ENCODE measurements at places on chromosomes 6 and 20.

DNA sequence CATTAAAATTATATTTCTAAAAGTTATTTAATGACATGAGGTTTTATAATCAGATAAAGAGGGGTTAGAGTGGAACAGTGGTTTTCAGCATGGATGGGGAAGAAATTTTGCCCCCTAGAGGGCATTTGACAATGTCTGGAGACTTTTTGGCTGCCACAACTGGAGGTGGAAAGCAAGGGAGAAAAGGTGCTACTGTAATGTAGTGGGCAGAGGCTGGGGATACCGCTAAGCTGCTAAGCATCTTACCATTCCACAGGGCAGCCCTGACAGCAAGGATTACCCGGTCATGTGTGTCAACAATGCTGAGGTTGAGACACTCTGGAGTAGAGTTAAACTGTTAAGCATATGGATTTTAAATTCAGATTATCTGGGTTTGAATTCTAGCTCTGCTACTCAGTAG lies 52.9 kb upstream of the FABP7 start:
- no peak for DNase-seq

DNA sequence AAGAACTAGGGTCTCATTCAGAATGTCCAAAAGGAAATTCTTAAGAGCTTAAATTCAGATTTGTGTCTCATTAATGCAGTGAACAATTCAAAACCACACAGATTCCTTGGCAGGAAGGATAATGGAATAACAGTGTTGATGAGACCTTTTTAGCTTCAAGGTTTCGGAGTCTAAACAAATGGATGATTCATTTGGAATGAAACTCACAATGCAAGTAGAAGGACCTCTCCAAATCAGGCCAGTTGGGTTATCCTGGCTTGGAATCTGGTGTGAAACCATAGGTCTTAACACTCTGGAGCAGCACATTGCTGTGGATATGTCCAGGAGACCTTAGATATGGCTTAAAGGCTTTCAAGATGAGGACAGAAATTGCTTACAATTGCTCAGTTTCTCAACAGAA lies 44.9 kb downstream of the KCTD20 start:
- DNase-seq = no peak

- DNase-seq = no peak
Observed at GRCh38 chr6:153960281-153960680, 78.8 kb upstream of the OPRM1 start.

GRCh38 chr6:41589223-41589622 lies 43.0 kb downstream of the FOXP4 start:
- no peak for DNase-seq

- no peak for DNase-seq
Observed at GRCh38 chr20:40100261-40100660, 588.8 kb downstream of the MAFB start.
